MG63 (cell line): ENCODE measurements at places on chromosomes 11 and 22. TPM values are rescaled to one million over a fixed set of nuclear protein-coding genes. Genes with fewer than 3 reads are reported as not detected.

C11orf97 gene
- not detected in 2 replicates for total RNA-seq

SYT13 gene
- total RNA-seq: not detected in 2 replicates

TPCN2 gene
- total RNA-seq: 2.4 and 5.4 TPM in 2 replicates

CARD10 gene
- 17.1 and 18.9 TPM in 2 replicates for total RNA-seq

MYO7A gene
- not detected in 2 replicates for total RNA-seq

MAP6 gene
- not detected in 2 replicates for total RNA-seq

CARD18 gene
- total RNA-seq: not detected in 2 replicates

OR8G1 gene
- total RNA-seq: not detected in 2 replicates

SLC6A5 gene
- not detected in 2 replicates for total RNA-seq

SMTNL1 gene
- not detected in 2 replicates for total RNA-seq

ZNF214 gene
- 1.1 and 2.2 TPM in 2 replicates for total RNA-seq

SIK2 gene
- 4.6 and 10.3 TPM in 2 replicates for total RNA-seq

OR5L1 gene
- not detected in 2 replicates for total RNA-seq

GLB1L3 gene
- total RNA-seq: not detected in 2 replicates

TPBGL gene
- not detected in 2 replicates for total RNA-seq

GGT1 gene
- total RNA-seq: 2.2 TPM in 1 of 2 replicates, not detected in the other

TRIM48 gene
- total RNA-seq: not detected in 2 replicates

MYEOV gene
- total RNA-seq: 1.2 and 1.3 TPM in 2 replicates

ACP2 gene
- 9.6 and 42.7 TPM in 2 replicates for total RNA-seq

LRRC10B gene
- total RNA-seq: 1.0 and 1.3 TPM in 2 replicates

JAM3 gene
- 5.7 and 5.8 TPM in 2 replicates for total RNA-seq

TRIM51 gene
- not detected in 2 replicates for total RNA-seq

P2RY2 gene
- 0.15 and 1.3 TPM in 2 replicates for total RNA-seq

IL18BP gene
- 1.0 TPM in 1 of 2 replicates, not detected in the other for total RNA-seq

RBFOX2 gene
- 64.2 and 65.6 TPM in 2 replicates for total RNA-seq

GPR83 gene
- total RNA-seq: not detected in 2 replicates

GAB4 gene
- total RNA-seq: not detected in 2 replicates

EMID1 gene
- 1.4 and 2.7 TPM in 2 replicates for total RNA-seq

KRTAP5-8 gene
- total RNA-seq: not detected in 2 replicates
